ENCODE measurements at places on chromosomes 3 and 15. TPM values are rescaled to one million over a fixed set of nuclear protein-coding genes. Genes with fewer than 3 reads are reported as not detected.
A peak's percentile ranks its signal among the peaks of the same experiment; 100 is the strongest.

TEX55 gene
- not detected for total RNA-seq

AP3S2 gene
- 65.2 TPM for total RNA-seq

CD80 gene
- 4.1 TPM for total RNA-seq

NRROS gene
- total RNA-seq, result 0.96 TPM

SCAMP5 gene
- 1.2 TPM for total RNA-seq

PHLDB2 gene
- total RNA-seq, result 214 TPM

SPSB4 gene
- total RNA-seq, result 1.7 TPM

DNA sequence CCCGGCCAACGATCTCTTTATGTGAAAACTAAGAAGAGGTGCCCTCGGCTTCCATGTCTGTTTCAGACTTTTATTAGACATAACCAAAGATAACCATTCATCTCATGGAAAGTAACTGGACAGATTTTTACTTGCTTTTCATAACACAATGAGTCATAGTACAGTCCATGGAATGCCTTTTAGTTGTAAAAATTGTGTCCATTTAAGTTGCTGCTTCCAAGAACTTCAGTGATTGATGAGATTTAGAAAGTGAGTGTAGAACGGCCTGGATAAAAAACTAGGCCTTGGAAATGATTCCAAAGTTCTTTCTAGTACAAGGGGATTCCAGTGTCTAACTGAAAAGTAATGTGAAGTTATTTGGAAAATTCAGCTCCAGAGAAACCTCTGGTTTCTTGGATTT lies 10.8 kb downstream of the EIF2AK4 start:
- peak; percentile 83 for DNase-seq

- no peak for DNase-seq
Measured at GRCh38 chr3:181054538-181054937, 65.0 kb upstream of the DNAJC19 start.

DNA sequence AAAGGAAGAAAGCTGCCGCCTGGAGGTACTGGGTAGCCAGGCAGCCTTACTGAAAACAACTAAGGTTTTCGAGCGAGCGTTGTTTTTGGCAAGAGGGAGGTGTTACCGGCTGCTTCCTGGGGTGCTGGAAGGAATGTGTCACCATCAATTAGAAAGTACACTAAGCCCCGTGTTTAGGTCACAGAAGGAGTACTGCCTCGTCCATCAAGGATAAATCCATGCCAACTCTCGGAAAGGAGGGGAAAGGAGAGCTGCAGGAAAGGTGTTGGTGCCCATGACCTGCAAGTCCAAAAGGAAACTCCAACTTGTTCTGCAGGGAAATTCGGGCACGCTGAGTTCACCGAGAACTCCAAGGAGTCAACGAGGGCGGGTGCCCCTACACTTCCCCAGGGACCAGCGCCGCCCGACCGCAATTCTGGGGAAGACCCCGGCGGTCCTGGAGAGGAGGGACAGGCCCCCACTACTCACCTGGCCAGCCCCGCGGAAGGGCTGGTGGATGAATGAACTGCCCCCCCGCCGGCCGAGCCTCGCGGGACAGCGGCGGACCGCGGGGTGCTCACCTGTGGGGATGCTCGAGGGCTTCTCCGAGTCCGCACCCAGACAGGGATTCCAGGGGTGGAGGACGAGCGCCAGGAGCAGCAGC lies 542 bp downstream of the PLOD2 start:
- peak; percentile 83 for DNase-seq

DNA sequence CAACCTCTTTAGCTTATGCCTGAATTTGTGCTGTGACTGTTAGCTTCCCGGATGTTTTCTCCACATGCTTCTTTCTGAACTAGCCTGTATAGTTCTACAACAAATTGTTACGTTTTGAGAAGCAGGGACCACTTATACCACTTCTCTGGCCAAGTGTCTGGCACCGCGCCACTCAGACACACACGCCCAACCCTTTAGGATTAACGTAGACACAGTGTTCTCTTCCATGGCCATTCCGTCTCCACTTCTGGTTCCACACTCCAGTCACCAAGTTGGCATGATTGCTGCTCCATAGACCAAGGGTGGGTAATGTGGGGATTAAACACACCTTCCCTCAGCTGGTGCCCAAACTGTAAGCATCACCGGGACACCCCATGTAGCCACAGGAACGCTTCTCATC lies 755 bp upstream of the TMEM108 start:
- DNase-seq, result no peak
